Activated CD4-positive, alpha-beta T cell treated with anti-CD3 and anti-CD28 coated beads, Interleukin-2, amount 50 U/mL, for 48 hours (primary cell): ENCODE measurements at places on chromosomes 7 and 10.

GRCh38 chr7:29623973-29624372 lies 60.3 kb downstream of the PRR15 start:
- no peak for DNase-seq

DNA sequence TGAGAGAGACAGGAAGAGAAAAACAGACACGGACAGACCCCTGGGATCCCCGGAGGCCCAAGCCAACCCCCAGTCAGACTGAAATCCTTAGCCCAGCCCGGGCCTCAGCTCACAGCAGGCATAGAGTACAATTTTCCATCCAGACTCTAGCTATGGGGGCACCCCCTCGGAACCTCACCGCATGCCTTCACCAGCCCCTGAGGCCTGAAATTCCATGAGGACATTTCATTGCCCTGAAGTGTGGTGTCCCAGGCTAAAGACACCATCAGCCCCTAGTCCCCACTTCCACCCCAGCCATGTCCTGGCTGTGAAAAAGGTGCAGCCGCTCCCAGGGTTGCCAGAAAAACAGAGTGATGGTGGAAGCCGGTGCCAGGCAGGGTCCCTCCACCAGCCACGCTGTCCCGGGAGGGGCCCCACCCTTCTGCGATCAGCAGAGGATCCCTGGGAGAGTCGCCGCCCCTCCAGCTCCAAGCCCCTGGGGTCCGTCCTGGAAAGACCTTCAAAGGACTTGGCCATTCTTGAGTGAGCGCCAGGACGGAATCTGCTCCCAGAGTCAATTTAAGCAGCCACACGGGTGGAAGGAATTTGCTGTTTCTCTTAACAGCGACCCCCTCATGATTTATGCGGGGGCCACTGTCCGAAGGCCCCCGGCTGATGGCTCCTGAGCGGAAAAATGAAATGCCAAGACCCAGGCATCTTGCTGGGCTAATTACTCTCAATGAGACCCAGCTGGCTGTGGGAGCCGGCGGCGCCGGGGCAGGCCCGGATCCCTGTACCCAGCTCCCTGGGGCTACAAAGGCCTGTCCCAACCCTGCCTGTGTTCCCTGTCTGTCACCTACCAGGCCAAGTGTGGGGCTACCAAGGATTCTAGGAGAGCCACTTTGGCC lies 23.2 kb downstream of the MYL10 start:
- DNase-seq: no peak

DNA sequence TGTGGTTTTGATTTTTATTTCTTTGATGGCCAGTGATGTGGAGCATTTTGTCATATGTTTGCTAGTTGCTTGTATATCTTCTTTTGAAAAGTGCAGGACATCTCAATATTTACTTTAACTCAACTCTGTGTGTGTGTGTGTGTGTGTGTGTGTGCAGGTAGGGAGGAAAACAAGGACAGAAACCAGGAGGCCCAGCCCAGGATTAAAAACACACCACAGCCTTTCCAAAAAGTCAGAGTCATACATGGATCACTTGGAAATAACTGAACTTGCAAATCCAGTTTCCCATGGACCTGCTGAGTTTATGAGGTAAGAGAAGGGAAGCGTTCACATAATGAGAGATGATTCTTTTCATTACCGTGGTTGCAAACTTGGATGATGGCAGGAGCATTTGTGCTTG lies 189.9 kb upstream of the LYZL1 start:
- no peak for DNase-seq

- no peak for DNase-seq
Measured at GRCh38 chr7:134832367-134832766, 52.9 kb downstream of the CALD1 start.

DNA sequence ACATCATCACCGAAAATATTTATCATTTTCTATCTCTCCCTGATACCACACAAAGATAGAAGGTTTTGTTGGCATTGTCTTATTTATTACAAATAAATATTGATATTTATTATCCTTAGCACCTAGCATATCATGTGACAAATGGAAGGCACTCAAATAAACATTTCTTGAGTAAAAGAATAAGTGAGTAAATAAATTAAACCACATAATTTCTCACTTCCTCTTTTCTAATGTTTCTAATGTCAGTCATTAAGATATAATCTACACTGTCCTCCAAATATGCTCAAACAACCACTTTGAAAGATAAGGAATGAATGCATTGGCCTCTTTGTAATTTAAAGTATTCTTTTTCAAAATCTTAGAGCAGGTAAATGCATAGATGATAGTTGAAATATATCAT lies 1027.8 kb upstream of the LRRTM3 start:
- no peak for DNase-seq

GRCh38 chr10:110893559-110894179 lies 21.9 kb downstream of the PDCD4 start:
- no peak for DNase-seq

- DNase-seq: no peak
Measured at GRCh38 chr7:73668103-73668885, 663 bp downstream of the VPS37D start.
